RCC 7860 (cell line): ENCODE measurements at places on chromosomes 1 and 21.

DNA sequence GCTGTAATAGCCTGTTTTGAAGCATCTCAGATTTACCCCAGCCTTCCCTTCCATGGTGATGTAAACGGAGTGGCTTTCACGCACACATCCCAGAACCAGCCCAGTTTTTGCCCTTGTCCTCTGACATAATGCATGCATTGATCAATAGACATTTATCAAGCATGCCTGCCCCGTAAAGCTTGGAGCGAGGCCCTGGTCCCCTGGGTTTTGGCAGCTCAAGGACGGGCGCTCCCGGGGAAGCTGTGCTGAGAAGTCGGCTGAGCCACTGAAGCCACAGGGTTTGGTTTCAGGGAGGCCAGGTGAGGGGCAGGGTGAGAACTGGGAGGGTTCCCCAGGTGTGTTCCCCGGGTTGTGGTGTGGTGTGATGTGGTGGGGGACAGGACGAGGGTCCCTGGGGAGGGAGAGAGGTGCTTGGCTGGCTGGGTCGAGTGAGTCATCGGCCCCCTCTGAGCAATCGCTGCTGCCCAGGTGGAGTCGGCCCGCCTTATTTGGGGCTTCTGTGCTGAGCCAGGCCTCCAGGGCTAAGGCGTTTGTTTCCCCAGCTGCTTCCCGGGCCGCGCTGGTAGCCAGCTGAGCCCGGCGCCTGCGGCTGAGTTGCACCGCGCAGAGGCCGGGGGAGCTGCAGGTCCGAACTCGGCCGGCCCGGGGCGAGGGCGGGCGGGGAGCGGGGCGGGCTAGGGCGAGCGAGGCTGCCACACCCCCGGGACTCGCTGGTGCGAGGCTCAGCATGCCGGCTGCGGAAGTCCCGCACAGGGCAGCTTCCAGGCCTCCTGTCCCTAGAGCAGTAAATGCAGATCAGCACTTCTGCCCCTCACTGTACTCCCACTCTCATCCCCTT lies 23.6 kb downstream of the ATP2B4 start:
- no peak for DNase-seq

DNA sequence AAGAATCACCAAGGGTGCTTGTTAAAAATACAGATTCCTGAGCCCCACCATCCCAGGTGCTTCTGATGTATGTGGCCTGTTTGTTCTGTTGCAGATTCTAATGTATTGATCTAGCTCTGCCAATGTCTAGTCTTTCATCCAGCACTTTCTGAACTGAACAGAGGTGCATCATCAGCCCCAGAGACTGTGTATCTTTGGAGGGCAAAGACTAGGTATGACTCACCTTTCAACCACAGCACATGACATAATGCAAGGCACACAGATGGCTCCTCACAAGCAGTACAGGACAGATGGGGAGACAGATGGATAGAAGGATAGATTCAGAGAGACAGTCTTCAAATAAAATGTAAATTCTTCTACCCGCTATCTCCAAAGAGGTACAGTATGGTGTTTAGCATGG lies 32.3 kb downstream of the CD58 start:
- peak; percentile 71 for DNase-seq

- DNase-seq: no peak
Observed at GRCh38 chr1:205077934-205078311, 6.3 kb downstream of the TMEM81 start.

GRCh38 chr1:9112961-9113880 lies 15.7 kb downstream of the GPR157 start:
- DNase-seq: no peak

DNA sequence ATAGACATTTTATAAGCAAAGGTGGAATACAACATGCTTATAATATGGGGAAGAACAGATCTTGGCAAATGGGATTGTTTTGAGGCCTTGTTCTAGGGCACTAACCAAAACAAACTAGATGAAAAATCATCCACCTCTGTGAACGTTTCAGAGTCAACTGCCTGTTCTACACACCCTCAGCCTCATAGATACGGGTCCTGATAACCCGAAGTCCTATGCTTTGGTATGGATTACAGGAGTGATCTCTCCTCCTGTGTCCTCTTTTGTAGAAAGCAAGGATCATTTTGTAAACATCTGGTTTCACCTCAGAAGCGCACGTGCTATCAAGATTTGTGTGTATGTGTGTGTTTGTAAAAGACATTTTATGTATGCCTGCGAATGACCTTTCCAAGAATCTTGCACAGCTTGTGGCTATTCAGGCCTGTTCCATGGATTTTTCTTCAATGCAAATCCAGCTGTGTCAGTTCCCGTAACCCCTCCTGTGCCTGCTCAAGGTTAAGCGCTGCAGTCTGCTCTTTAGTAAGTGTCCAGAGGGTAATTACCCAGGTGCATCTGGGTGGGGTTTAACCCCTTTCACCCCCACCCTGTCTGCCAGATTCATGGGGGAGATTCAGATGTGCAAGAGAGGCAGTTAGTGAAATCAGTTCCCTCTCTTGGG lies 132.4 kb downstream of the ROR1 start:
- no peak for DNase-seq

- no peak for DNase-seq
Observed at GRCh38 chr1:23720256-23720995, 22.8 kb upstream of the ELOA start.
